ENCODE measurements at places on chromosomes 5 and 9. TPM values are rescaled to one million over a fixed set of nuclear protein-coding genes. Genes with fewer than 3 reads are reported as not detected.

FRMPD1 gene
- polyA plus RNA-seq, result 0.25 TPM

ECSCR gene
- polyA plus RNA-seq, result 4.9 TPM

CTNND2 gene
- polyA plus RNA-seq, result 7.4 TPM

GDA gene
- polyA plus RNA-seq, result 0.17 TPM

SGCD gene
- 0.08 TPM for polyA plus RNA-seq

FYB1 gene
- polyA plus RNA-seq, result not detected

GPR151 gene
- 0.03 TPM for polyA plus RNA-seq

IFNA21 gene
- polyA plus RNA-seq, result not detected

ADCY2 gene
- 35.8 TPM for polyA plus RNA-seq

CHMP5 gene
- 11.6 TPM for polyA plus RNA-seq

Data from H1 (cell line).